ENCODE measurements at places on chromosomes 13 and 19.

DNA sequence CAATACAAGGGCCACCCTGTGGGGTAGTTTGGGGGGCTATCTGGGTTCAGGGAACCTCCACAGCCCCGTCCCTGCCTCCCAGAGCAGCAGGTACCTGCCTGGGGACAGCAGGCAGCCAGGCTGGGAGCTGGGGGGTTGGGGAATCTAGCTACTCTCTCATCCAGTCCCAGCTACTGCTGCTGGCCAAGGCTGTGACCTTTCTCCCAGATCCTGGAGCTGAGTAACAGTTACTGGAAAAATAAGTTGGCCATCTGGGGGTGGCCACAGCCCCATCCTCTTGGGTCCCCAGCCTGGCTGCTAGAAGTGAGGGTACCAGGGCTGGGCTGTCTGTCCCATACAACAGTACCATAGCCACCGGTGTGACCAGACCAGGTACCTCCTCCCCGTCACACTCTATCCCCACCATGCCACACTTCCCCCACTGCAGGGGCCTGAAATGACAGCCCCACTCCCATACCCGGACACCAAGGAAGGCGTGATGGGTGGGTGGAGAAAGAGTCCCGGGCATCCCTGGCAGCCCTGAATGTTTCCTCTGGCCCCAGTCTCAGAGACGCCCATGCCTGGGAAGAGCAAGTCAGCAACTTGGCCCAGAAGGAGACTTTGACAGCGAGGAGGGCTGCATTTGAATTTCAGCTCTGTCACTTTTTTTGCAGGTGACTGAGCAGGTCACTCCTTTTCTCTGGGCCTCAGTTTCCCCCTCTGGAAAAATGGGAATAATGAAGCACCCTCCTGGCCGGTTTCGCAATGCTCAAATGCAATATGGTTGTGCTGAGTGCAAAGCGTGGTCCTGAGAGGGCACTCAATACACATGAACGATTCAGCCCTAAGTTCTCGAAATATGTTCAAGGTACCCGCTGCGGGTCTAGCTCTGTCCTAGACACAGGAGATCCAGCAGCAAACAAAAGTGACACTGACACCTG lies 30.7 kb upstream of the NFIC start:
- no peak for DNase-seq

- no peak for DNase-seq
These were observed 101.2 kb downstream of the ZNF536 start for GRCh38 chr19:30473334-30473867.

GRCh38 chr19:53004242-53004641 lies 9.5 kb upstream of the ERVV-1 start:
- no peak for DNase-seq

GRCh38 chr19:33535226-33535625 lies 13.6 kb upstream of the PEPD start:
- no peak for DNase-seq

- DNase-seq, result no peak
These were observed 11.3 kb downstream of the LILRB4 start for GRCh38 chr19:54674021-54674617.

- DNase-seq, result no peak
These were observed 65.4 kb upstream of the ARGLU1 start for GRCh38 chr13:106633321-106633720.

DNA sequence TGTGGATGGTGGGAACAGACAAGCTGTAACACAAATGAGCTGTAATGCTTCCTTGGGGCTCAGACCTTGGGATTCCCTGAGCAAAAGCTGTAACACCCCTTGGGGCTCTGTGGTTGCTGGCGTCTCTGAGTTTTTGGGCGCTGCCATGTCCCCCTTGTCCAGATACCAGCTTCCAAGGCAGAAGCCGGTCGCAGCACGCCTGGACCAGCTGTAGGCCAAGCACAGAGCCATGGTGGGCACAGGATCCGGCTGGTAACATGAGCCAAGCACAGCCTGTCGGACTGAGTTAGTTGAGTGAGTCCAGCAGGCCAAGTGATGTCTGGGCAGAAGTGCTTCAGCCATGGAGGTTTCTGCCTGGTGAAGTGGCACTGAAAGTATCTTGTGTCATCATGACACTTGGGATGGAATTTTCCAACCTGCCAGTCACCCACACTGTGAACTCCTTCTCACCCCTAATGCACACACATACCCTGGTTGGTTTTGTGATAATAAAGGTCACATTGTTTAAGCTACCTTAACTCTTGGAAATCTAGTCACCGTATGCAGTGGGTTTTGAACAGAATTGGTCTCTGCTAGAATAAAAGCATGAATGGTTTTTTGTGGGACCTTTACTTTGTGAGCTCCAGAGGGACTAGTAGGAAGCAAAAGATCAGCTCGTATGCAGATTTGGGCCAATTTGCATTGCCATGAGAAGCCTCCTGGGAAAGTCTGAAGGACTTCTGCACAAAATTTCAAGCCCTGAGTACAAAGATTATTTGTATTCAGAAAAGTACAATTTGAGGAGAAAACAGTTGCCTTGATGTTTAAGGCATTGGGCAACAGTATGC lies 7.0 kb upstream of the ZNF17 start:
- DNase-seq, result no peak

DNA sequence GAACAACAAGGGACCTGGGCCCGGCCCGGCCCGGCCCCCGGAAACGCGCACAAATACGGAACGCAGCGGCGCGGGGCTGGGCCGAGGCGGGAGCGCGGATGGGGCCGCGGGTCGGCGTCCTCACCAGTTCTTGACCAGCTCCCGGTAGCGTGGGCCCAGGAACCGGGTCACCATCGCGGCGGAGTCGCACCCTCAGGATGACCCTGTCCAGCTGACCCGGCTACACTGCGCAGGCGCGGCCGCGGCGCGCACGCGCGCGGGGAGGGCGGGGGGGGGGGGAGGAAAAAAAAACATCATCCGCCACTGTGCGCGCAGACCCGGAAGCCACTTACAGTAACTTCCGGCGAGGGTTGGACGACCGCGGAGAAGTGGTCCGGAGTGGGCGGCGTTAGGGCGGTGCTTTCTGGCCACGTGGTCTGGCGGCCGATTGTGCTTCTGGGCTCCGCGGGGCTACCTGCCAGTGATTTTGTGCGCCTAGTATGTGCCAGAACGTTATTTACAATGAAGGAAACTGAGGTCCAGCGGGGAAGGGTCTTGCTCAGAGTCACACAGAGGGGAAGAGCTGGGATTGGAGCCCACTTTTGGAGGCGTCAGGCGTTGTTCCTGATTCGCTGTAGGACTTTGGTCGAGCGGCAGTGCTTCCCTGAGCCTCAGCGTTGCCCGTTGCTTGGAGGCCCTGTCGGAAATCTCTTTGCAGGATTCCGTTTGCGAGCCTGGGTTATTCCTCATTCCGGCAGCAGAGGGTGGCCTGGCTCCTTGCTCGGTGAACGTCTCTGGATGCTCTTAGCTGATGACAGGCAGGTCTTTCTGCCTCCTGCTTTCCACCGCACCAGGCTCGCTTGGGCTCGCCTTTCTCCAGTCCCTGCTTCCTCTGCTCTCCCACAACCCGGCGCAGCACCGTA lies at the start of gene UQCR11:
UQCR11 (minus strand) TSS at position 227 of the 902 bp plus-strand sequence; CDS start at position 174, 53 bp downstream.
- DNase-seq, result peak; percentile 87

All from fibroblast of skin of left biceps (primary cell).